ENCODE measurements at places on chromosomes 3 and 15. TPM values are rescaled to one million over a fixed set of nuclear protein-coding genes. Genes with fewer than 3 reads are reported as not detected.
A peak's percentile ranks its signal among the peaks of the same experiment; 100 is the strongest.

DNA sequence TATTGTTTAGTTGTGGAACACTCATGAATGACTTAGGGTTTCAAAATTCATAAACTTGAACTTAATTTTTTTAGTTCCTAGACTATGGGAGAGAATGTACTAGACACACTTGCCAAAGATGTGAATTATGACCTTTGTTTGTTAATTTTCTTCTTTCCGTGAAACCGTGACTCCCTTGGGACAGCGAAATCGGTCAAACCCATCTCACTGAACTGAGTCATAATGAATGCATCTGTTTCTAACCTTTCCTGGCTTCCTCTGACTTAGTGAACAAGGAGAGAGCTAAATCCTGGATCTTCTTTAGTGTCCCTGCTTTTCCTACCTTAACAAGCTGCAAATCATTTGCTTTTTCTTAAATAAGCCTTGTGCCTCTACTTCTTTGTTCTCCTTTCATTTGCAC, 85.5 kb downstream of the LARS2 start:
- H3K27ac ChIP-seq, result no peak overlapping the region
- DNase-seq, result no peak
- no peaks in the 10 kb centered on the region for H3K27me3 ChIP-seq
- H3K4me3 ChIP-seq, result no peak overlapping the region
- H3K4me1 ChIP-seq, result no peaks in the 10 kb centered on the region

GRCh38 chr3:15307580-15307979, 24.8 kb downstream of the SH3BP5 start:
- peak overlapping the region; percentile 93 for H3K27ac ChIP-seq
- peaks cover 43% of the 10 kb centered on the region for H3K4me1 ChIP-seq
- H3K27me3 ChIP-seq, result no peaks in the 10 kb centered on the region
- no peaks in the 10 kb centered on the region for H3K36me3 ChIP-seq
- H3K4me3 ChIP-seq, result no peak overlapping the region

DNA sequence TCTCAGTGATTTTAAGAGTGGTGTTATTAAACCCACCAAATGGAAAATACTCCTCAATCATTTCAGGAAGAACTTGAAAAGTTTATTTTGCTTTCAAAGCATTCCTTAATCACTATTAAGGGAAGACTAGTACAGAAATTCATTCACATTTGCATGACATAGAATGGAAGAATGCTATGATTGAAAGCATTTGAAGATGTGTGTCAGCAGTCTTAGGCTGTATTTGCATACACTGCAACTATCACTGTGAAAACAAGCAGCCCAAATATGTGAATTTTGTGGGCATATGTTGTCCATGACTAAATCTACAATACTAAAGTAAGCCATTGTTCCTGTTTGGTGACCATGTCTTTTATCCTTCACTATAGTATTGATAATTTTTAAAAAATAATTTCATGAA, 95.8 kb downstream of the CNTN3 start:
- no peak overlapping the region for H3K27ac ChIP-seq
- no peaks in the 10 kb centered on the region for H3K27me3 ChIP-seq
- no peak overlapping the region for H3K4me3 ChIP-seq
- DNase-seq, result no peak
- H3K4me1 ChIP-seq, result peaks cover 5% of the 10 kb centered on the region

NSUN3 gene
- total RNA-seq, result 9.6 TPM

ATR gene
- 35.6 TPM for total RNA-seq

Data from hepatocyte (in vitro differentiated cells).